ENCODE measurements at places on chromosomes 7 and 10.

GRCh38 chr10:7464691-7465090, 53.9 kb upstream of the SFMBT2 start:
- DNase-seq = no peak

GRCh38 chr7:80581486-80582260, 56.8 kb upstream of the CD36 start:
- no peak for DNase-seq

DNA sequence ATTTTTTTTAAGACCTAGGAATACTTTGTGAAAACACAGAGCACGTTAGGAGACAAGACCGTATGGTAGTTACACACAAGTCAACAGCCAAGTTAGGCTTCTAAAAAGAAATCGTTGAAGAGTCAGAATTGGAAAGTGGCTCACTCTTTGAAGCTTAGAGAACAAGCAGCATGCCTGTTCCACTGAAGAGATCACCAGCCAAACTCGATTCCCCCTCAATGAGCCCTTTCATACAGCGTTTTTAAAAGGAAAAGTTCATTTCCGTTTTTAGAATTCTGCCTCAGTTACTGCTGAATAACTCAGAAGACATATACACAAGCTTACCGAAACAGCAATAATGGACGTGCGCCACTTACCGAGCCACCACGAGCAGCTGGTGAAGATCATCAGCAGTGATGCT, 41.0 kb downstream of the MCMBP start:
- DNase-seq = no peak

DNA sequence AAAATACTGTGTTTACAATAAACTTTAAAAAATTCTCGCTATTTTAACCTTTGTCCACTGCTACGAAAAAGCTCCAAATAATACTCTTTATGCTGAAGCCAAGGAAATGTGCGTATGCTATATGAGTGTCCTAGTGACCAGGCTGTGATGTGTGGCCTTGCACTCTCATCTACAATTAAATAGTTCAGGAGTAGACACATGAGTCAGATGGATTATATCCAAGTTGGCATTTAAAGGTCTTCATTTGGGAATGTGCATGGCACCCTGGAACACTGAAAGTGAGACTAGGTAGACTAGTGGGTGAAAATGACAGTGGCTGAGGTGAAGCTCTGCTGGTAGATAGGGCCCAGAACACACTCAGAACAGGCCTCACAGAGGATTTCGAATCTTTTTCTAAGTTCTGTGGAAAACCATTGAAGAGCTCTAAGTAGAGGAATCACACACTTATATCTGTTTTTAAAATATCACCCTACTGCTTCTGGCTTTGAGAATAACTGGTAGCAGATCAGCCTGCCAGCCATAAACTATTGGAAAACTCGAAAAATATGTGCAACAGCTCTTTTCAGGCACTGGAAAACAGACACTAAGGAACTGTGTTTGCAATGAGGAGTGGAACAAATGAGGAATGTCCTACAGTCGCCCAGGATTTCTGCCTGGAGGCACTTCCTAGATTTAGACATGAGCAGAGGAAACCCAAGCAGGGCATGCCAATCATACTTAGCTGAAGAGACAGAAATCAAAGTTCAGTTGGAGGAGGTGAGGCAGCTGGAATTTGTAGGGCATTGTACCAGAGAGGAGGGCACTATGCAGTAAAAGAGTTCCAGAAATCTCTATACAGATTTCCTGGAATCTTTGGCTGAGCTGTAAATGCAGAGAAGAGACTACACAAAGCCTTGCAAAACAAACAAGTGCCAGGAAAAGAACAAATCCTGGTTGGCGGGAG, 603.8 kb upstream of the LRRTM3 start:
- DNase-seq = no peak

- DNase-seq = peak; percentile 7
Observed at GRCh38 chr10:59176241-59177030, at the start of gene PHYHIPL. Gene PHYHIPL, plus strand, starts transcription at chr10:59176643. Its CDS starts 211 bp downstream, at chr10:59176854.

GRCh38 chr7:2450198-2451107, 25.7 kb downstream of the GRIFIN start:
- no peak for DNase-seq
